Right kidney (tissue), 9 donors: ENCODE measurements at places on chromosomes 3 and 15.

DNA sequence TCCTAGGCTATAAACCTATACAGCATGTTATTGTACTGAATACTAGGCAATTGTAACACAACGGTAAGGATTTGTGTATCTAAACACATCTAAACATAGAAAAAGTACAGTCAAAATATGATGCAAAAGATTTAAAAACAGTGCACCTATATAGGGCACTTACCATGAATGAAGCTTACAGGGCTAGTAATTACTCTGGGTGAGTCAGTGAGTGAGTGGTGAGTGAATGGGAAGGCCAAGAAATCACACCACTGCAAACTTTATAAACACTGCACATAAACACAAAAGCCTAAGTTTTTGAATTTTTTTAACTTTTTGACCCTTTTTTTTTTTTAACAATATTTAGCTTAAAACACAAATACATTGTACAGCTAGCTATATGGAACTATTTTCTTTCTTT, 204.7 kb upstream of the CTNNB1 start:
- no peak for DNase-seq

DNA sequence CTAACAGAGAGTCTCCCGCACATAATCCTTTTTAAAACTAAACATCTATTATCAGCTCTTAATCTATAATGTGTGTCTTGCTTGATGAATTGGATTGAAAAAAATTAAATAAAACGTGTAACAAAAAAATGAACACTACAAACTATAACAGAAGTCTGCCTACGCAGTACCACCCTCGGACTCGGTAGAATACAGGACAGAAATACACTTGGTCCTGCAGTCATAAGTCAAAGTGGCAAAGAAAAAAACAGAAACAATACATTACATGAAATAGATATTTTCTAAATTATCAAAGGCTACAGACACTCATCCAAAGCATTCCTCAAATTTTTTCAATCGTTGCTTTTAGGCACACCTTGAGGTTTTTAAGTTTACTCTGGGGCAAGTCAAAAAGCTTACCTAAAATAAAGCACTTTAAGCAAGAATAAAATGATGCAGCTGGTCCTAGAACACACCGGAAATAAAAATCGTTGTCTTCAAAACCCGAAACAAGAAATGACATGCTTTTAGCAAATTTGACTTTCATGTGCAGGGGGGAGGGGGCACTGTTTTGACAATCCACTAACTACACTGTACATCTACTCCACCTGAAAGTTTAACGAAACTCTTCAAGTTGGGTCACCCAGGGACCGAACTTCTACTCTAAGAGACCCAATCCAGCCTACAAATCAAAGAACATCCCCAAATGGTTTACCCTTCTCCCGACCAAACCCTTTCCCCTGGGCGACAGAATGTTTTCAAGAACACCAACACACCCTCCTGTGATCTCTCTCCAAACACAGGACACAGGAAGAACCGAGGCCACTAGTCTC, 1.3 kb downstream of the ADAM10 start:
- no peak for DNase-seq

- DNase-seq = no peak
Measured at GRCh38 chr3:100838157-100838556, 128.9 kb downstream of the TFG start.

GRCh38 chr3:62992520-62992919, 117.3 kb upstream of the CADPS start:
- DNase-seq = no peak

DNA sequence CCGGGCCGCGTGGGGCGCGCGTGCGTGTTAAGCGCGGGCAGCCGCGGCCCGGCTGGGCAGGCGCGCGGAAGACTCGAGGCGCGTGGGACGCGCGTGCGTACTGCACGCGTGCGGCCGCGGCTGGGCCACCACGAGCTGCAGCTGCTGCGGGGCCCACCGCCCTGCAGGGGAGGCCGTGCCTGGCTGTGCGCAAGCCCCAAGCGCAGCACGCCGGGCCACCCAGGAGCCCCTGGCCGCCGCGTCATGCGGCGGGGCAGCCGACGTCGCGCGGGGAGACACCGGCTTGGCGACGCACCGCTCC, 590 bp upstream of the TRIM71 start:
- no peak for DNase-seq

DNA sequence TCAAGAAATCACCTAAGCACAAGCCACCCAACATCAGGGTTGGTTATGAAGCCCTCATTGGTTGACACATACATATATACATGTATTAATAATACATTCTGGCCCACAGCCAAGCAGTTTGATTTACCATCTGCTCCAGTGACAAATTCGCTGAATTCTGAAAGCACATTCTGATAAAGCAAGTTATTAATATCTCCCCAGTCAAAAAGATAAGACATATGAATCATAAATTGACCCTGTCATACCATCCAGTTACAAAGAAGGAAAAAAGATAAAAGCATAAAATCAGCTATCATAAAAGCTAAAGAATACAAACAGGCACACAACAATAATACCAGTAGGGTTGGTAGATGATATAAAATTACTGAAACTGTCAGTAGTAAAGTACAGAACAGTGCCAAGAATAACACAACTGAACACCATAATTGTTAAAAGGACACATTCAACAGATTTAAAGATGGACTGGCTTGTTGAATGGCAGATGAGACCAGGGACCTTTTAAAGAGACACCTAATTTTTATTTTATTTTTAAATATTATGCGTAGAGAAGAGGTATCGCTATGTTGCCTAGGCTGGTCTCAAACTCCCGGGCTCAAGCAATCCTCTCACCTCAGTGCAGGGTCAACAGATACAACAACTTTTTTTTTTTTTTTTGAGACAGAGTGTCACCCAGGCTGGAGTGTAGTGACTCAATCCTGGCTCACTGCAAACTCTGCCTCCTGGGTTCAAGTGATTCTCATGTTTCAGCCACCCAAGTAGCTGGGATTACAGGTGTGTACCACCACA, 7.7 kb downstream of the SNX4 start:
- no peak for DNase-seq

GRCh38 chr3:86990734-86991481, at the start of gene VGLL3:
TSS of gene VGLL3 (minus strand) at chr3:86991149. CDS start at chr3:86990743, 406 bp downstream.
- peak; percentile 83 for DNase-seq

DNA sequence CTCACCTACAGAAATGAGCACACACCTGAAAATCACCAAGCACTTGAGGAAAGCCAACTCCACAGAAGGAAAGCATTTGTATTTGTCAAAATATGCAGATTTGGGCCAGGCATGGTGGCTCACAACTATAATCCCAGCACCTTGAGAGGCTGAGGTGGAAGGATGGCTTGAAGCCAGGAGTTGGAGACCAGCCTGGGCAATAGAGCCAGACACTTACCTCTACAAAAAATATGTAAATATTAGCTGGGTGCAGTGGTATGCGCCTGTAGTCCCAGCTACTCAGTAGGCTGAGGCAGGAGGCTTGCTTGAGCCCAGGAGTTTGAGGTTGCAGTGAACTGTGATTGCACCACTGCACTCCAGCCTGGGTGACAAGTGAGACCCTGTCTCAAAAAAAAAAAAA, 12.3 kb downstream of the RLBP1 start:
- no peak for DNase-seq

GRCh38 chr3:72481542-72481941, 366.7 kb downstream of the SHQ1 start:
- DNase-seq = no peak

GRCh38 chr15:92681141-92681631, 25.6 kb upstream of the FAM174B start:
- no peak for DNase-seq

DNA sequence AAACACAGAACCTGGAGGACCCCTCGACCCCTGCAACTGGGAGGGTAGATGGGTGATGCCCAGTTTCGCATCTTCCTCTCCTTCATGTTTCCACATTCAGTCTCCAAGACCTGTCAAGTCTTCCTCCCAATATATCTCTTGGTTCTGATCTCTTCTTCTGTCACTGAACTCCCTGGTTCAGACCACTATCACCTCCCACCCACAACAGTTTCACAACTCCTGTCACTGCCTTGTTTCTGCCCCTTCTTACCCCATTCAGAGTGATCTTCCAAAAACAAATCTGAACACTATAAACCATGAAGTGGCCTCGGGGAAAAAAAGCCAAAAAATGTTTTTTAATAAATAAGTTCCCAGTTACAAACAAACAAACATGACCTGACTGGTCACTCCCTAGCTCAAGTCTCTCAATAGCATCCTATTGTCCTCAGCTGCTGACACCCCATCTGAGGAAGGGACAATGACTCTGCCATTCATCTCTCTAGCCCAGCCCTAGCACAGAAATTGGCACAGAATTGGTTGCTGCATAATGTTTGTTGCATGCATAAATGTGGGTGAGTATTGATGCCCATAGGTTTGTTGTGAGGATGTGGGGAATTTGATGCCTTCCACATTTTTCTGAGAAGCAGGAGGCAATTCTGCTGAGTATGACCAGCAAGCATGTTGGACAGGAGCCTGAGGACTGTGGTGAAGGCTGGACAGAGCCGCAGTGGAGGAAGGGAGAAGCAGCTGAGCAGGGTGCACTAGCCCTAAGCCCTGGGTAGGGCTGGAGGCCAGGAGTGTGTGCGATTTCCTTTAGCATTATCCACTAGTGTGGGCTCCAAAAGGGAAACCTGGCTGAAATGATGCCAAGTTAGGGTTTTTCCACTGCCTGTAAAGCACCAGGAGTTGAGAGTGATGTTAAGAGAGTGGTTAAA, 12.2 kb upstream of the XYLB start:
- no peak for DNase-seq

DNA sequence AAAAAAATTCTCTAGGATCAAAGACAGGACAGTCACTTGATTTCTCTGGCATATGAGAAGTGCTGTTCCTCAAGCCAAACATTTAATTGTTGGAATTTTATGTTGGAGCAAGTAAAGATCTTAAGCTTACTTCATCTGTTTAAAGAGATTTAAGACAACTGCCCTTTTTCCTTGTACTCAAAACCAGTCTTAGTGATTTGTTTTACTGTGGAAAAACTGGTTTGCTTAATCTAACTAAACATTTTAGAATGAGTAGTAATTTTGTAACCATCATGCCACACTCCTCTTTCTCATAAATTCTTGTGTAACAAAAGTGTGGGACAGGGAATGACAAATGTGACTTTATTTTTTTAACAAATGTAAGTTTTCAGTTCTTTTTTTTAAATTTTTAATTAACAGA, 18.4 kb downstream of the PRKCI start:
- DNase-seq = no peak

DNA sequence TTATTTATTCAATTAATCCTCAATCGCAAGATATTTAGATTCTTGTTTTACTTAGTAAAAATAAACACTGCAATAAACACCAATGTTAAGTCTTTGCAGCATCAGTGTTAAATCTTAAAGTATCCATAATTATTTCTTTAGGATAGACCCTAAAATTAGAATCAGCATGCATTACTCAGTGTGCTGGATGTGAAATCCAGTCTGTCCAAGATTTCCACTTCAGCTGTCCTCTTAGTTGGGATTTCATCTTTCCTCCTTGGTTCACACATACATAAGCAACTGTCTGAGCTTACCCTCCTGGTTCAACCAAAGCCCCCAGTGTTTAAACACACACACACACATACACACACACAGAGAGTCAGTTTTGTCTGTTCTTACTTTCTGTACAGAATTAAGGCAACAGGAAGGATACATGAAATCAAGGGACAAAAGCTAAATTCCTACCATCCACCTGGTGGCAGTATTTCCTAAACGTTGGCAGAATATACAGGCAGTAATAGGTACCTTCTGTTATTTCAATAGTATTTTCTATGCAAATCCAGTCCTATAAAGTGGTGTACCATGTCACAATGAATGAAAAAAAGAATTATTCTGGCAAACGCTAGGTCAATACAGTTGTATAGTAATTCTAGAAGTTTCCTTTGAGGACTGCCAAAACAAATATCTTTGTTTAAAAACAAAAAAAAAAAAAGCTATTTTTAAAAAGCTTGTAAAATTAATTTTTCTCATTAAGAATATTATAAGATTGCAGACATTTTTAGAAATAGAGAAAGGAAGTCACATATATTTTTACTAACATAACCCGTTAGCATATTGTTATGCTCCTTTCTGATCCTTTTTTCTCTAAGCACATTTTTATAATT, 27.3 kb upstream of the DMXL2 start:
- DNase-seq = peak; percentile 8

DNA sequence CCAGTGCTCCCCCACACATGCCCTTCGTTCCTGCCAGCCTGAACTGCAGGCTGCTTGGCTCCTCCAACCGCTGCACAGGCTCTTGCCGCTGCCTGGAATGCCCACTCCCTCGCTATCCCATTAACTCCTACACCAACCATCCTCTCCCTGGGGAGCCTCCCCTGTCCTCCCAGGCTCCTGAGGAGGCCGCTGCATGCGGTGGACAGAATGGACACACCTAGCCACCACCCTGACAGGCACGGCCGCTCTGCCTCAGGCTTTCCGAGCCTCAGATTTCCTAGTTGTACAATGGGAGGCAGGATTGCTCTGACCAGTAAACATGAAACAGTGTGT, 2.3 kb downstream of the PLXNB1 start:
- peak; percentile 55 for DNase-seq

DNA sequence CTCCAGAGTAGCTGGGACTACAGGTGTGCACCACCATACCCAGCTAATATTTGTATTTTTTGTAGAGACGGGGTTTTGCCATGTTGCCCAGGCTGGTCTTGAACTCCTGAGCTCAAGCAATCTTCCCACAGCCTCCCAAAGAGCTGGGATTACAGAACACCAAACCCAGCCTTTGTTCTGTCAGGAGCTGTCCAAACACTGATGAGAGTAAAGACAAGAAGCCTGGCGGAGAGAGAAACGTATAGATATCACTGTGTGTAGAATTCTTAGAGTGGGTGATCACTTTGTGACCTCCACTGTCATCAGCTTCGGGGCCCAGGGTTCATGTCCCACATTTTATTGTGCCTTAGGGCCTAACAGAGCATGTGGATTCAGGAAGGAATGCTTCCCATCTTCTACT, 159.5 kb downstream of the SNRK start:
- no peak for DNase-seq

GRCh38 chr3:118912188-118912587, 122.5 kb downstream of the IGSF11 start:
- DNase-seq = no peak

DNA sequence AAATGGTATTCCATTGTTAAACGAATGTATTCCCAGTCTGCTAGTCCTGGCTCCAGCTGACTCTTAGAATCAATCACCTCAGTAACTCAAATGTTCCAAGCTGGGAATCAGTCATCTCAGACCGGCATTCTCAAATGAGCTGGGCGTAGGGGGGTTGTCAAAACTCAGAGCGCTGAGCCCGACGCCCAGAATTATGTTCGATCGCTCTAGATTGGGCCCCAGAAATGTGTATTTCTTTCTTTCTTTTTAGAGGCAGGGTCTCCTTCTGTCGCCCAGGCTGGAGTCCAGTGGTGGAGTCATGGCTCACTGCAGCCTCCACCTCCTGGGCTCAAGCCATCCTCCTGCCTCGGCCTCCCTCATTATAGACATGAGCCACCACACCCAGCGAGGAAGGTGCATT, 99.3 kb upstream of the IGF1R start:
- DNase-seq = no peak

GRCh38 chr3:161372321-161373260, 1.3 kb upstream of the SPTSSB start:
- DNase-seq = peak; percentile 73

DNA sequence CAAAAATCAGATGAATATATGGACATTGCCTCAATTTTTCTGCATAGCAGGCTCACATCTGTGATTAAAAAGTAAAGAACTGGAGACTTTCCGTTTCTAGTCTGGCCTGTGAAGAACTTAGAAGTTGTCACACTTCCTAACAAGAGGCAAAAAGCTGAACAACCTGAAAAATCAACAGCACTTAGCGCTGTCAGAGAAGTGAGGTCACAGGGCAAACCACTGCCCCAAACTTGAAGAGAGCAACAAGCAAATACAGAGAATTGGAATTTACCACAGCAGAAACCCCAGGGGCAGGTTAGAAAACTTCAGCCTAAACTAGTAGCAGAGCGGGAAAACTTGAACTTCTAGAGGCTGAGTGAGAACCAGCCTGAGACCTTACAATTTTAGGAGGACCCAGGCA, 38.9 kb downstream of the CCDC54 start:
- DNase-seq = no peak
